Esophagus mucosa (tissue), 1 donor: ENCODE measurements at places on chromosomes 3 and 15. TPM values are rescaled to one million over a fixed set of nuclear protein-coding genes. Genes with fewer than 3 reads are reported as not detected.

GRCh38 chr15:74622758-74623157 is 7.1 kb downstream of the CLK3 start:
- ATAC-seq = no peak

- ATAC-seq = no peak
Observed at GRCh38 chr3:111200027-111200426, 128.4 kb downstream of the NECTIN3 start.

Gene ZPLD1
- total RNA-seq = not detected

Gene GOLGA8S
- total RNA-seq = 0.24 TPM

DNA sequence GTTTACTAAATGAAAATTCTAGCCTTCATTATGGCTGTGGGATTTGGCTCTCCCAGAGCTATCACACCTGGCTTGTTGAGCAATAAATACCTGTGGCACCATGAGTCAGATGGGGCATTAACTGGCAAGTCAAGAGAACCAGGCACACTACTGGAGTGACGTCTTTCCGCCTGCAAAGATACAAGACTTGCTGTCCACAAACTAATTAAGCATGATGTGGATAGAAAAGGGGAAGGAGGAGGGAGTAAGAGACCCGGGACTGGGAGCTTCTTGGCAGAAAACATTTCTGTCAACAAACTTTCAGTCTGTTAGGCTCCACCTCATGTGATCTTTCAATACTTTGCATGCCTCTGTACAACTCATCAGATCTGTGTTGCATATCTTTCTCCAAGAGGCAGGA is 56.5 kb downstream of the CLDN1 start:
- peak; percentile 97 for ATAC-seq

- ATAC-seq = no peak
Observed at GRCh38 chr3:16103472-16103871, 71.0 kb upstream of the GALNT15 start.
